Activated CD4-positive, alpha-beta T cell treated with anti-CD3 and anti-CD28 coated beads, Interleukin-2, amount 50 U/mL, for 24 hours (primary cell): ENCODE measurements at places on chromosomes 4 and X.
A peak's percentile ranks its signal among the peaks of the same experiment; 100 is the strongest.

DNA sequence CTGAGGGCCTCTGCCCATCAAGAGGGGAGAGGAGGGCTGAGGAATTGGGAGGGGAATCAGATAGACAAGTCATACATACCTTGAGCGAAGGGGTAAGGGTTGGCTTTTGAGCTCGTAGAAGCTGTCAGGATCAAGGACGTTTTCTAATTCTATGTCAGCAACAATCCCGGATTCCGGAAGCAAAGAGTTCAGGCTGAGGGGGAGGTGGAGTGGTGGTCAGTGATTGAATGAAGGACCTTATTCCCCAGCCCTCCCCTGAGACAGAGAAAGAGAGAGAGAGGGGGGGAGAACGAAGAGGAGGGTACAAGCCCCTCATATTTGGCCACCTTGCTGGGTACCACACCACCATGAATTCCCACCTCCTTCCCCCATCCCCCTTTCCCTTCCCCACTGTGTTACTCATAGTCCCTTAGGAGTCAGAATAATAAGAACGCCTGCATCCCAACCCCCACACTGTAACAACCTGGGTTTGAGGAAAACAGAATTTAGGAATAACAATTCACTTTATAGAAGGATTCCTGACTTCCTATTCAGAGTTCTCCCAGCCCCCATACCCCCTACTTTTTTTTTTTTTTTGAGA is 2.7 kb downstream of the TFE3 start:
- no peak for DNase-seq

- DNase-seq = no peak
Observed at GRCh38 chrX:96436105-96436504, 248.5 kb upstream of the DIAPH2 start.

GRCh38 chr4:173121076-173121561 is 47.5 kb upstream of the GALNT7 start:
- no peak for DNase-seq

GRCh38 chr4:160110891-160111290 is 1008.0 kb downstream of the RAPGEF2 start:
- DNase-seq = no peak

- DNase-seq = no peak
Observed at GRCh38 chr4:178693816-178694215, 1251.6 kb upstream of the AGA start.

DNA sequence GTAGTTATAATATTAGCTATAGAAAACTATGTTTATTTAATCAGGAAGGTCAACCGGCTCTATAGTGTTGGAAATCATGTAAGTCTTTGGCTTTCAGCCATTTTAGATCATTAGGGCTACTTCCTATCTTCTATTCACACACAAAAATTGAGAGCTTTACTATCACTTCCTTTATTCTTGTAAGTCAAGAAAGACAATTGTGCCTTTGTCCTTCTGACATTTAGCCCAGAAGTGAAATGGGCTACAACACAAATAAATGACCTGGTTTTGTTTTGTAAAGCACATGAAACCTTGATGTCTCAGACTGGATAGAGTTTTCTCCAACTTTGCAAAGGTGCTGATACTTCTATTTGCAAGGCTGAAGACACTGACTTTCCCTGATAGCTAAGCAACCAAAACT is 122.4 kb upstream of the ACSL4 start:
- DNase-seq = no peak

- no peak for DNase-seq
Observed at GRCh38 chrX:7109049-7109531, 38.4 kb upstream of the STS start.

- no peak for DNase-seq
Observed at GRCh38 chrX:106220177-106220576, 52.1 kb downstream of the PWWP3B start.

DNA sequence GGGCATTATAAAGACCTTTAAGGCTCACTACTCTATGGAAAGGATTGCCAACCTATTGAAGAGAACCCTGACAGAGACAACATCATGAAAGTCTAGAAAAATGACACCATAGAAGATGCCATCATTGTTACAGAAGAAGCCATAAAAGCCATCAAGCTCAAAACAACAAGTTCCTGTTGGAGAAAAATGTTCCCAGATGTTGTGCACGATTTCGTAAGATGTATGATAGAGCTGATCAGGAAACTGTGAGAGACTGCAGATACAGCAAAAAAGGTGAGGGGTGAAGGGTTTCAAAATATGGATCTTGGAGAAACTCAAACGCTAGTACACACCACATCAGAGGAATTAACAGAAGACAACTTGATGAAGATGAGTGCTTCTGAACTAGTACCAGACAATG is 53.3 kb downstream of the WDFY3 start:
- no peak for DNase-seq

DNA sequence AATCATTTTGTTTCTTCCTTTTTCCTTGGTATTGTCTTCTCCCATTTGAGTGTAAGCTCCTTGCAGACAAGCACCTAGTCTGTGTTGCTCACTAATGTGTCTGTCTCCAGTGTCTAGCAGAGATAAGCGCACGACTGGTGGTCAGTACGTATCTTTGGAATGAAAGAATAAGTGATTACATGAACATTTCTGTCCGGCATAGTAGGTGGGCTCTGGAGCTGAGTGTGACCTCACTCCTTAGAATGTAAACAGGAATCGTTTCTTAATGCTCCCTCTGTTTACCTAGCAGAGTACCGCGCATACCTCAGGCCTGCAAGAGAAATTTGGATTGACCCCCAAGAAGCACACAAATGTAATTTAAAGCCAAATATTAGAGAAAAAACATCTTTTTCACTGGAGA is 235.4 kb downstream of the MAML3 start:
- no peak for DNase-seq

GRCh38 chrX:67426946-67427345 is 116.9 kb upstream of the AR start:
- no peak for DNase-seq

DNA sequence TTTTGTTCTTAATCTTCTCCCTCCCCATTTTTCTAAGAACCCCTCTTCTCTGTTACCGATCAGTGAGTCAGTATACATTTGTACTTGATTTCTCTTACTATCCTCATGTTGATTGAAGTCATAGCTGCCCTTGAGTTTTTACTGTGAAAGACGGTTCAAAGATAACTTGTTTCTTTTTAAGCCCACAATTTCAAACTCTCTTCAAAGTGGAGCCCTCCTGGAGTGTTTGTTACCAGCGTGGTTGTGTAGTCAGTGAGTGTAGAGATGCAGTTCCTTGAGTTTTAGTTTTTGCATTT is 7.9 kb downstream of the PPP1R3F start:
- no peak for DNase-seq

- DNase-seq = no peak
Observed at GRCh38 chrX:70293621-70294020, 3.7 kb downstream of the KIF4A start.

- no peak for DNase-seq
Observed at GRCh38 chr4:12912896-12913418, 571.2 kb downstream of the RAB28 start.

DNA sequence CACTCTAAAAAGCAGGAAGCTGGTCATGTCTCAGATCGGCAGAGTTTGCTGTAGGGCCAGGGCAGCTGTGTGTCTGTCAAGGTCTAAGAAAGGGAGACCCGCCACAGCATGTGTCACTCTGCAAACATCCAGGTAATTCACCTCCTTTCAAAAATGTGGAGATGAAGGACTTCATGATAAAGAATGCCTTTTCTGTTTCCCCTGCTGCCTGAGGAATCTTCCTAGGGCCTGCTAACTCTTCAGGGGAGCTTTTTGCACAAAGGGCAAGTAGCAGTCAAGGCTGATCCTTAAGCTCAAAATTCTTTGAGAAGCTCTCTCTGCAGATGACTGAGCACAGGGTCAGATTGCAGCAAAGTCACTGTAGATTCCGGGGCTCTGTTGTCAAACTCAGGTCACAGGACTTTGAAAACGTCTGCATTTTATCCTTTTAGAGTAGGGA is 21.1 kb downstream of the RASL11B start:
- DNase-seq = no peak

- DNase-seq = no peak
Observed at GRCh38 chr4:129978315-129978714, 882.4 kb downstream of the C4orf33 start.

DNA sequence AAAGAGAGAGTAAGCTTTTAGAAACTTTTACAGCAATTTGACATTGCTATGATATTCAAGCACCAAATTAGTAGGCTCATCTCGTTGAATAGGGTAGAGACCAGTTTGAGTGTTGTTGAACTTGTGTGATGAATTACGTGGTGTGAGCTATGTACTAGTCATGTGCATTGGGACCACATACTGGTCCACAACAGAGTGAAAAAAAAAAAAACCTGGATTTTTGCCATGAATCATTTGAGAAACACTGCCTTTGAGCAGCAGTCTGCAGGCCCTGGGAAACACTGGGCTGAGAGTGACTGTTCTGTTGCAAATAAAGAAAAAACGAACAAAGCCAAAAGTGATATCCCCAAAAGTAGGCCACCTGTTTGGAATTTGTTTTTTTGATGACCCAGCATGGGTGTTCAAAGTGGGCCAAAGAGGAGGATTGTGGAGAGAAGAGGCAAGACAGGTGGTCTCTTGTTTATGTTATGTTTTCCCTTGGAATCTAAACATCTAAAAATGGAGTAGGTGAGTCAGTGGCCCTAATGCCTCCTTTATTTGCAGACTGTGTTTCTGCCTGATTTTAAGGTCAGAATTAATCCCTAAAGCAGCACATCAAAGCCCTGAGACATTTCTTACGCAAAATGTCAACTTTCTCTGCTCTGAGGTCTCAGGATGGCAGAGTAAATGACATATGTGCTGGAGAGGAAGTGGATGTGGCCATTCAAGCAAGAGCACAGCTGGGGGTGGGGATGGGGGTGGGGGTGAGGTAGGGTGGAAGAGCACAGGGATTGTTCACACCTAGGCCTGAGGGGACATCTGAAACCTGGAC is 33.5 kb downstream of the TAF7L start:
- no peak for DNase-seq

DNA sequence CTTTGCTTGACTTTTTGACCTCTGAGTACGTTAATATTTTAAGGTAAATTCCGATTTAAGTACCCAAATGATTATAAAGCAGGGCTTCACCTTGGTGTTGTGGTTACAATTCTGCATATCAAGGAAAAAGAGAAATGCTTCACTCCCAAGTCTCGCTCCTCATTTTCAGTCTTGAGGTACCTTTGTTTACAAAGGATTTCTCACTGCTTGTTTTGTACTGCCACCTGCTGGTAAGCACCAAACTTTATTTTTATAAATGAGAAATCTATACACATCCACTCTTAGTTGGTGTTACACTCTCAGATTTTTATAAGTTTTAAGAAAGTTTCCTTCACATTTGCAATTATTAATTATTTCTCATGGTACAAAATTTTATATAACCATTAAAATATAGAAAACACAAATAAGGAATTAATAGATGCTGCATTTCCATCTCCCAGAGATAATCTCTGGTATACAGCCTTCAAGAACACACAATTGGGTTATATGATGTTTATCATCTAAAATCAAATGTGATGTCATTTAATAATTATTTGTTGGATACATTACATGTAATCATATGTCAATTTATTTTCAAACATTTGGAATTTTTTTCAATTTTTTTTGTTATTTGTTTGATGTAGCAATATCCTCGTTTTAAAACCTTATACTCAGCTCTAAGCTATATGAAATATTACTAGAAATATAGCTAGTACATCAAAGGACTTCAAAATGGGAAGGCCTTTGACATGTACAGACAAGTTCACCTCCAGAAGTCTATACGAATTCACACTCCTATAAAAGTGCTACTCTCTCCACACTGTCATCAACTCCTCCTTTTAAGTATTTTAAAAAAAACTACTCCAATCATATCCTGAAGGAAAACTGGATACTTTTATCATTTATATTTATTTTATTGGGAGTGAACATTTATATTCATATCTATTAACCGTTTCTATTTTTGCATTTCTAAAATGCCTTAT is 179.9 kb downstream of the KCNIP4 start:
- DNase-seq = peak; percentile 10

GRCh38 chr4:168409089-168409801 is 71.0 kb downstream of the DDX60L start:
- no peak for DNase-seq

DNA sequence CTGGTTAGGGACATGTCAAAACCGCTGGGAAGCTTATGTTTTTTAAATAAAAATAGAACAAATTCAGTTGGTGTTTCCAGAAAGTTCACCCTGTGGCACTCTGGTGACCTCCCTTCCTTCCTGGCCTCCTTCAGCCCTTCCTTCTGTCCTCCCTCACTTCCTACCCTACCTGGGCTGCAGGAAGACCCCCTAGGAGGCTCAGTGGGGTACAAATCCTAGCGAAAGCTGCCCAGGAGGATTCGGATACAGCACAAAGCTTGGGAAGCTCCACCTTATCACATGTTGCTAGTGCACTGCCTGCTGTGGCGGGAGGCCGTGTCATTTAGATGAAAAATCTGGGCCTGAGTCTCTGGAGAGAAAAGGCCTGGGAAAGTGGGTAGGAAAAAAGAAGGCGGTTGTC is 60.5 kb downstream of the FHDC1 start:
- no peak for DNase-seq

- no peak for DNase-seq
Observed at GRCh38 chr4:153348006-153348405, 3.5 kb downstream of the MND1 start.

GRCh38 chrX:11100281-11101035 is 10.7 kb upstream of the HCCS start:
- no peak for DNase-seq

DNA sequence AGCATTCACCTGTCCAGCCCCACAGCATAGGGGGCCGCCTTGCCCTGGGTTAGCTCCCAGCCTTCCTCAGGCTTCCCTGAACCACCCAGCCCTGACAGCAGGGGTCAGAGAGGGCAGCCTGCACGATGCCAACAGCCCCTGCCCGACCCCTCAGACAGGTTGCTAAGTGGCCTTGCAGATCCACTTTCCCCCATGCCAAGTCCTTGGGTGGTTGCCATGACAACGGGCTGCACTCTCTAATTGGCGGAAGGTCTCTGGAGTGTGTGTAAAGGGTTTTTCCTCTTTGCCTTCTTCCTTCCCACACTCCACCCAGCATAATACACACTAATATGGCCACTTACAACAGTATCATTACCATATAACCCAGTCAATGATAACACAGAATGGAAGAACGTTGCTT is 99.6 kb upstream of the AFAP1 start:
- DNase-seq = no peak

DNA sequence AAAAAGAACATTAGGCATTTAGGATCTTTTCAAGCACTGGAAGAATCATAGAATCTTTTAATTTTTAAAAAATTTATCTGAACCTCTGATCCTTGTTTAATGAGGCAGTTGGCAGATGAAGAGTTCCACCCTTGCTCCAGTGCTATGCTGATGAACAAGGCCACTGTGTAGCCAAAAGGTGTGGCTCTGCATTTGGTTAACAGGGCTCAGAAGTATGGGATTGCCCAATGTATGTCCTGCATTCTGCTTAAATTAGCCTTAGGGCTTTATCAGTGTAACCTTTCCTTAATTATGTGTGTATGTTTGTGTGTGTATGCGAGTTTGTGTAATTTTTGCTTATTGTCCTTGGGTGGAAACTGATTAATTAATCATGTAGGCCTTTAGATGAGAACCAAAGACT is 43.3 kb upstream of the PPM1K start:
- DNase-seq = no peak

GRCh38 chr4:76305971-76306881 is at the start of gene STBD1:
STBD1 (plus strand) TSS chr4:76306733; CDS start chr4:76306770, 37 bp downstream.
- DNase-seq = no peak
